ENCODE measurements at places on chromosomes 7 and 10.
A peak's percentile ranks its signal among the peaks of the same experiment; 100 is the strongest.

GRCh38 chr7:122974229-122974628, 21.3 kb downstream of the TAS2R16 start:
- DNase-seq: no peak

GRCh38 chr7:99622596-99622995, 5.8 kb downstream of the ZSCAN25 start:
- no peak for DNase-seq

- DNase-seq: no peak
Measured at GRCh38 chr10:118687472-118687871, 67.3 kb downstream of the CACUL1 start.

- DNase-seq: no peak
Measured at GRCh38 chr7:95470452-95470851, 15.3 kb upstream of the ASB4 start.

- no peak for DNase-seq
Measured at GRCh38 chr7:159144758-159145489, at the start of gene VIPR2. Gene VIPR2, minus strand, starts transcription at chr7:159144867. Its CDS starts 96 bp downstream, at chr7:159144771.

DNA sequence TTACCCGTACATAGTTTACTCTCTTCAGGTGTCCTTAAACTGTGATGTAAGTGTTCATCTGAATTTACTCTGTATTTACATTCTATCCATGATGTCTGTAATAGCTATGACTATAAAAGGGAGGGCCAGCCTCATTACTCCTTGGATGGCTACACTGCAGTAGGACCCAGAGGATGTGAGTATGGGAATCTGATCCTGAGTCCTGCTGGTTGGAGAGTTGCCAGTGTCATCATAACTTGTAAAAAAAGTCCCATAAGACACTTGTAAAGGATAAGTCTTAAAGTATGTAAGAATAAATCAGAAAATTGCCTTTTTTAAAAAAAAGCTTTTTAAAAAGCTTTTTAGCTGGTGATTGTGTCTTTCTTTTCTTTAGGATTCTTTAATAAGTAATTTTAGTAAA, 95.4 kb downstream of the PPP1R9A start:
- DNase-seq: no peak

GRCh38 chr7:80630608-80631405, 7.6 kb upstream of the CD36 start:
- no peak for DNase-seq

GRCh38 chr7:117163101-117163500, 159.8 kb downstream of the WNT2 start:
- no peak for DNase-seq

- DNase-seq: no peak
Measured at GRCh38 chr7:132489776-132490237, 86.5 kb downstream of the PLXNA4 start.

DNA sequence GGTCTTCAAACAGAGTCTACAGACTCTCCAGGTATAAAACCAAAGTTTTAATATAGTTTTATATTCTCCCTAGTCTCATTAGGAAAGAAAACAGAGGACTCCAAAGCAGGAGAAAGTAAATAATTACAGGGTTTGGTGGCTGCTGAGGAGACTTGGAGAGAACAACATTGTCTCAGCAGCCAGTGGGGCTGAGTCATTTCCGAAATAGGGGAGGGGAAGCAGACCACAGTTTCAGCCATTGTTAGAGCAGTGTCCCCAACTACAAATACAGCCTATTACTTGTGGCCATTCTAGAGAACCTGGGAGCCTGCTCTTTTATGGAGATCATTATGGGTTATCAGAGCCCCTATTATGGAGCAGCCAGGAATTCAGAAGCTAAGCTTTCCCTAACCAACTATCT, 44.2 kb upstream of the A1CF start:
- no peak for DNase-seq

- DNase-seq: no peak
Measured at GRCh38 chr7:92133133-92133736, 1.0 kb downstream of the CYP51A1 start.

DNA sequence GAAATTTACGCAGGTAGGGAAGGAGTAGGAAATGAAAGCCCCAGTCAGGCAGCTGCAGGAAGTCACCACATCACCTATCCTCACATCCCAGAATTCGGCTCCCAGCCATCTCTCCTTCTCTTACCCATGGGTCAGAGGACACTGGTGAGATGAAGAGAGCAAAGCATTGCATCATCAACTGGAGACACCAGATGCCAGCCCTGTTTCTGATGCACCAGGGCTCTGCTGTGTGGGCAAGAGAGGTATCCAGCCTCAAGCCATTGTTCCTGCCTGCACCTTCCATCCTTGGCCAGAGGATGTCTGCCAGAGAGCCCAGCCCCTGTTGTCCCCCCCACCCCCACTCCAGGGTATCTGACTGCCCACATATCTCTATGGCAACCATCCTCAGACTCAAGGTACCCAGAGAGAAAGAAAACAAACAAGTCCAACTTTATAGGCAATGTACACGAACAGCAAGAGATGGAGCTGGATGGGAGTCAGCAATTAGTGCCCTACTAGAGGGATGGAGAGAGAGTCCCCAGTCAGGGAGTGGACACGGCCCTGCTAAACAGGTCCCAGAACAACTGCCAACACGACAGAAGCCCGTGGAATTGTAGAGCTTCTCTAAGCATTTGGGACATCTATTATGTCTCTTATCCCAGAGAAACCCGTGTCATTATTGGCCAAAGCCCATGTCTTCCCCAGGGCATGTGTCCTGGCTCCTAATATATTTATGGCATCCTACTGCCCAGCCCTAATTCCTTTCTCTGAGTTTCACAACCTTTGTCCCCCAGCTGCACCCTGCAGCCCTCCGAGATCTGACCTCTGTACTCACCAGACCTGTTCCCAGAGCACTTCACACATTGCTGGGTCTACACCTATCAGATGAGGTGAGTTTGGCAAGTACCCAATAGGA, 2.8 kb downstream of the CAMK2G start:
- DNase-seq: no peak

- no peak for DNase-seq
Measured at GRCh38 chr10:3054851-3055199, 12.5 kb upstream of the PFKP start.

DNA sequence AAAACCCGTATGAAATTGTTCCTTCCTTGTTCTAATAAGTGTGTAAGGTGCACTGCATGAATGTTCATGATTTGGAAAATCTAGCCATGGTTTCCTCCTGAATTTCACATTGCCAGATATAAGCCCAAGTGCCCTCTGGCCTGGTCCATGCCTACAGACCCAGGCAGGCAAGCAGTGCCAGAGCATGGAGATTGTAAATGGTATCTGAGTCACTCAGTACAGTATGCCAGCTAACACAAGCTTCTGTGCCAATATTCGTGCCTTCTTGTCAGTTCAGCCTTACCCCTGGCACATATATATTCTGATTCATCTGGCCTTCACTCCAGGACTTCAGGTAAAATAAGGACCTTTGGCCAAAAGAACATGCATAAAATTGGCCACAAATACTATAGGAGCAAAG, 38.4 kb upstream of the PDE1C start:
- no peak for DNase-seq

DNA sequence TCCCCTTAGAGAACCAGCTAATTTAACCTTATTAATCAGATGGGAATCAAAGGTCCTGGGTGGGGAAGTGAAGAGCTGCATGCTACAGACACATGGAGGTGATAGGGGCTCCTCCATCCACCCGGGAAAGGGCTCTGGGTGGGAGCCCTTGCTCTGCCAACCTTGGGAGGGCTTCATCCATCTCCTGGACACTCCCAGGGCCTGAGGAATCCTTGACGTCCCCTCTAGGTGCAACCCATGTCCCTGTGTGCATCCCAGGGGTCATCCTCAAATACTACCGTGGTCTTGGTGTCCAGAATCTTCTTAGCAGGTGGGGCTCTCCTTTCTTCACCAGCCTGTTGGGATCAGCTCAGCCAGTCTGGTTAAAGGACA, 55.4 kb upstream of the IGFBP3 start:
- no peak for DNase-seq

- DNase-seq: no peak
Measured at GRCh38 chr10:16976803-16977202, 152.8 kb downstream of the CUBN start.

DNA sequence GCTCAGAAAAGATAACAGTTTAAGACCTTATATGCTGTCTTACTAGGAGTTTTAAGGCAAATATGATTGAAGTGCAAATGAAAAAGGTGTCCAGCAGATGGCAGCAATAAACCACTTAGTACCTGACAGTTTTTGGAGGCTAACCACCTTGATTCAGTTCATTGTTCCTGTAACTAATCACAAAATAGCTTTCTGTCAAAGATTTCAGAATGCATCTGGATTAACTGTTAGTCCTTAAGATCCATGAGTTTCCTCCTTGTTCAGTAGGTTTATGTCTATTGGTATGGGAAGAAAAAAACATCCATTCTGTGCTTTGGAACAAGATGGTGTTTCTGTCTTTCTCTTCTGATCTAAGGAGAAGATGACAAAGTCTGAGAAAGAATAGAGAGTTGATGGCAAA, 46.6 kb downstream of the CCSER2 start:
- peak; percentile 40 for DNase-seq

- peak; percentile 81 for DNase-seq
Measured at GRCh38 chr10:22714479-22715289, at the start of gene PIP4K2A. Gene PIP4K2A, minus strand, starts transcription at chr10:22714578. Its CDS starts 252 bp downstream, at chr10:22714326.
